NCI-H1436 treated with DMSO at 0.1 percent for 48 hours (cell line): ENCODE measurements at places on chromosomes 5 and 9.

DNA sequence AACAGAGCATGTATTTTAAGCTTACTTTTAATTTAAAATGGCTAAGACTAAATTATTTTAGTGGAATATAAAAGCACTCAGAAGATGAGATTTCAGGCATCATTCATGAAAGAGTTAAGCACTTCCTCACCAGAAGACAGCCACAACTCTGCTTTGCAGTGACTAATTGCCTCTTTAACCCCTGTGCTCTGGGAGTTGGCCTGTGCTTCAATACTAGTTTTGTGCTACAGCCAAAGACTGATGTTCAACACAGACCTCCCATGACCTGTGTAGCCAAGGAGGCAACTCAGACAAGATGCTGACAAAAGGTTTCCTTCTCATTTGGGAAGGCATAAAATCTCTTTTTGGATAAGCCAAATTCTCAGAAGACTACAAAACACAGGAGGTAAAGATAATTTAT, 353.5 kb downstream of the FBXL17 start:
- DNase-seq: no peak

DNA sequence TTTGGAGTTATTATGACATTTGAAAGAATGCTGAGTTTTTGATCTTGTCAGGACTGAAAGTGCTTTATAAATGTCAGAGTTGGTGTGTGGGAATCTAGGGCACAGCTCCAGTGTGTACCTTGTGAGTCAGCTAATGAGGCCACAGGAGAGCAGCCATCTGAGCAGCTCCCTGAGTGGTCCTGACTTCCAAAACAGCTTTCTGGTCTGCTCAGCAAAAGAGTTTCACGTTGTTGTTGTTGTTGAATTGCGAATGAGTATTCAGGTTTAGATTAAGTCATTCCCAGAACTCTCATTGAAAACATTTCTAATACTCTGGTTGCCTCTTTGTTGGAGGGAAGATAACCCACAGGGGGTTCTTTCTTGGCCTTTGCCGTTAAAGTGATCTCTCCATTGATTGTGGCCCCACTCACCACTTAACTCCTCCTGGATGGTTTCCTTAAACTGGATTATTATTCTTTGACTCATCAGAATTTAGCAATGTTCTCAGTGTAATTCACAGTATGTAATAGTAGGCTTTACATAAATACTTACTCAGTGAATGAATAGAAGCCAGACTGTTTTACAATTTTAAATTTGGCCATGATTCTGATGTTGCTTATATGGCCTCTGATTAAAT, 125.1 kb upstream of the SGCD start:
- no peak for DNase-seq

- no peak for DNase-seq
Observed at GRCh38 chr5:116237917-116238500, 153.2 kb downstream of the COMMD10 start.

DNA sequence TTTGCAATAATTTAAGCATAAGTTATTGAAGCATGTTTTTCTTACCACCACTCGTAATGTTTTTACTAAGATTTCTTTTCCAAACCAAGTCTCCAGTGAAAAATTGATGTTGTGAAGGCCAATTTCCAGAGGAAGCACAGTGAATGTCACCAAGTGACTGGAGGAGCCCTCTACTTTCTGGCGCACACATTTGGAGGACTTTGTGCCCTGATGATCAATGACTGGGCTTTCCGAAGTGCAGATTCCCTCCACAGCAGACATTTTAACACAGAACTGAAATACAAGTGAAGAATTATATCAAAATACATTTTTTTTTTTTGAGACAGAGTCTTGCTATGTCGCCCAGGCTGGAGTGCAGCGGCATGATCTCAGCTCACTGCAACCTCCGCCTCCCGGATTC, 52.6 kb downstream of the C5 start:
- DNase-seq: no peak

- no peak for DNase-seq
Observed at GRCh38 chr5:175717837-175718236, 60.0 kb downstream of the HRH2 start.

DNA sequence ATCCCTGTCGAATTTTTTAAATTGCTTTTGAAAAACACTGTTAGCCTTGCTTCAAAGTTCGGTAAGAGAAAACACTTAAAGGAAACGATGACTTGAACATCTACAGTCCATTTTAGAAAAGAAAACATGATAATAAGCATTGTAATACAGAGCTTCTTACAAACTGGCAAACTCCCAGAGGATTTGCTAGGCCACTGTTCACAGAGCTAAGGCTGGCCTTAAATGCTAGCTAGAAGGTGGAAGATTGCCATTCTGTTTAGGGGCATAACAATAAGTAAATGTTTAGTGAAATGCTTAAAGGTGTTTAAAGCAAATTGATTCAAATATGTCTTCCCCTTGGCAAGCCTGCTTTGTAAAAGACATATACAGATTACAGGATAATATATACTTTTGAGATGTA, 169.6 kb downstream of the TLE4 start:
- no peak for DNase-seq

DNA sequence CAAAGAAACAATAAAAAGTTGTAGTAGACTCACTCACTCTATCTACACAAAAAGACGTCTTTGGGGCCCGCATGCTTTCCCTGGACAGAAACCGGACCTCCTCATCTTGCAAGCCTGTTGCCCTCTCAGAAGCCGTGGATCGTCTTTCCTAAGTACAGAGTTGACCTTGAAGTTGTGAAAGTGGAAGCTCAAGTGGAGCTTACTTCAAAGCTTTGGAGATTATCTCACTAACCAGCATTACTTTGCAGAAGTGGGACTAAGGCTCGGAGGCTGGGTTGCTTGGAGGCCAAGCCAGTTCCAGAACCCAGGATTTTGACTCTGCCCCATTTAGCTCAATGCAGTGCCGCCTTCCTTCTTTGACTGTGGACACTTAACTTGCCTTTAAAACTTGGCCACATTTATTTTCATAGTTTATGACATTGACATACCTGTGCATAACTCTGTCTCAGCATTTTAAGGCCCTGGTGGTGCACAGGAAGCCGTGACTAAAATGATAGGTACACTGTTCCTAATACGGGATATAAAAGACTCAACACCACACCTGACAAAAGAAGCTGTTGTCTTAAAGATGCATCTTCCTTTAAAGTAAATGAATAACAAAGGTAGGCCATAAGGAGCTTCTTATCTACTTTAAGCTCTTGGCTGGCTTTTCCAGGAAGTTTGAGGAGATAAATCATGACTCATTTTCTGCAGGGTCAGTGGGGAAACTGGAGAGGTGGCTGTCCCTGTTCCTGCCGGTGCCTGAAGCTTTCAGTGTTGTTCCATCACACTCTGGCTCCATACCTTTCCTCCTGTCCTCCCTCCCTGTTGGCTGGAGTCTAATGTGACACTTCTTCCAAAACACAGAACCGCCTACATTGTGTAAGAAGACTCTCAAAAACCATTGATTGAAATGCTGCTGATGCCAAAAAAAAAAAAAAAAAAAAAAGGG, 10.7 kb downstream of the SLC25A25 start:
- no peak for DNase-seq

GRCh38 chr9:115386963-115387770, 269.2 kb upstream of the TNC start:
- DNase-seq: no peak
